Activated CD4-positive, CD25-positive, alpha-beta regulatory T cell treated with anti-CD3 and anti-CD28 coated beads, Interleukin-2, amount 50 U/mL, for 72 hours (primary cell): ENCODE measurements at places on chromosomes 2 and 18.

- DNase-seq: no peak
These were observed 10.4 kb upstream of the KCNE4 start for GRCh38 chr2:223041527-223042109.

- DNase-seq: no peak
These were observed 124.2 kb downstream of the SH3RF3 start for GRCh38 chr2:109253217-109253616.

- no peak for DNase-seq
These were observed 117.8 kb upstream of the DCC start for GRCh38 chr18:52222211-52222610.

- no peak for DNase-seq
These were observed 58.0 kb downstream of the NEDD4L start for GRCh38 chr18:58102018-58102417.

DNA sequence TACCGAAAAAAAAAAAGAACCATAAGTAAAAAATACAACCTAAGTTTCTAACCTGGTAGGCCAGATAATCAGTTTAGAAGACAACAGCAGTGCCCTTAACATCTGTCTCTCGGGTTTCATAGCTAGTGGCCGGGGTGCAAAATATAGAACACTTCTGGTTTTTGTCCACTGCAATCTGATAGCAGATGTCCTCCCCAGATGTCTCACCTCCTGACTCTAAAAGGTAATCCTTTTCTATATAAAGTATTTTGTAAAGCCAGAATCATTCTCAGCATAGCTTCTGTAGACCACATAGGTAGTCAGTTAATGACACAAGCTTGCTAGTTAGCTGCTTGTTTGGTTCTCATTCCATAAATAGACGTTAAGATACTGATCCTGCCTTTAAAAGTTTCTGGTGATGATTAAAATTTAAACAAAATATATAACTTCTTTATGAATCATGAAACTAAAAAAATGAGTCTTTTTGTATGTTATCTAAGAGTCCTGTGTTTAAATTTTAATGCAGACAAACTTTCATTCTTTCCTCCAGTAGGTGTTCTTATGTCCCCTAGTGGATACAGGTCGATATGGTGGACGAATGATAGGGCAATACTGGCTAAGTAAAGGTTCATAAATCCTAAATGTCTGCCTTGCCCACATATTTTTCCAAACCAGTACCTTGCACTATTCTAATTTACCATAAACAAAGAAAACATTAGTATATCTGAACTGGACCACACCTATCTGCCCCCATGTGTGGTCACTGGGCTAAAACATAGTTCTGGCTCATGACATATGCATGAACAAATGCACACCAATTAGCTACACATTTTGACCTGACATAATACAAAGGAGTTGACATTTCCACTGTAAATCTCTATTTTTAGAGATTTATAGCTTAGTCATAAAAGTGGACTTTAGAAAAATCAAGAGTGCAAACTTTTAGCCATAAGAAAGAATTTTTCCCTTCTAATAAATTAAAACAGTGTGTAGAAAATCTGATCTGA, 171.0 kb downstream of the SRBD1 start:
- no peak for DNase-seq

GRCh38 chr18:25518716-25519053, 166.7 kb upstream of the ZNF521 start:
- no peak for DNase-seq

DNA sequence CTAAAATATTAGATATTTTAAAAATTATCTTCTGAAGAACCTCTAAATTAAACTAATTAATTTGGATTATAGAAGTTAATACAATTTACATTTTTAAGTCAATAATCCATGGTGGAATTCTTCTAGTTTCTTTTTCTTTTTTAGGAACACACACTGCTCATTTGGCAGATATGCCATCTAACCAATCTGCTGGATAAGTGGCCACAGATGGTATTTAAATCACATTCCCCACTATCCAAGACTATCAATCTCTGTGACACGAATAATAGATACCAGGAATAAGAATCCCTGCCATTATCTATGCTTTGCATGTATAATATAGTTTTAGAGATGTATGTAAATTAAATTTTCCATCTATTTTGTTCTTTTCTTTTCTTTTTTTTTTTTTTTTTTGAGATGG, 58.5 kb downstream of the CABYR start:
- no peak for DNase-seq

DNA sequence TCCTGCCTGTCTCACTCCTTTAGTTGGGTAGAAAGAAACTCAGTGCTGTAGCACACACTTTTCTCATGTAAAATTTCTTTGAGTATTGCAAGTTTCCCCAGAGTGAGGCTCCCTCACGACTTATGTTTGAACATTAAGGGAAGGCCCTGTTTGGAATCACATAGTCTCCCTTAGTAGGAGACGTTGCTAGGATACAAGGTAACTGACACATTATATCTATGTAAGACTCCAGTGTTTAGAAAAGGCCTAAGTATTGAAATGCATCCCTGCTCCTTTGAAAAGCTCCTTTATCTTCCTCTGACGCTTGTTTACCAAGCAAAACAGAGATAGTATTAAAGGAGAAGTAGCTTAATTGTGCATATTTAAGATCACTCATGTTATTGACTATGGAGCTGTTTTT, 248.2 kb downstream of the PHLPP1 start:
- no peak for DNase-seq

DNA sequence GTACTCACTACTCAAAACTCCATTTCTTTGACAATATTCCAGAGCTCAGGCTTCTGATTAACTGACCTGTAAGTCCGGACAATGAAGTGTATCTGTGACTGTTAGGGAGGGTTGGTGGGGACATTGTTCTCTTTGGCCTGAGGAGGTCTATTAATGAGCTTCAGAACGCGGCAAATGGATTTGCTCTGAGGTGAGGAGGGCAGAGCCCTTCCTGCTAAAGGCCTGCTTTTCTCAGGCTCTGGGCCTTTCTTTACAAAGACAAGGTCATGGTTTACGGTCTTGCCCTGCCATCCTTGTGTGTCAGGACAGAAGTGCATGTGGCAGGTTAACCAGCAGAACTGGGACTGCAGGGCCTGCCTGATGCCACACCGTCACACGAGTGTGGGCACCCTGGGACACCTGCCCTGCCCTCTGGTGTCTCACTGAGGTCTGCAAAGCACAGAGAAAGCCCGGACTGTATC, 7.2 kb downstream of the ALKAL2 start:
- DNase-seq: no peak

DNA sequence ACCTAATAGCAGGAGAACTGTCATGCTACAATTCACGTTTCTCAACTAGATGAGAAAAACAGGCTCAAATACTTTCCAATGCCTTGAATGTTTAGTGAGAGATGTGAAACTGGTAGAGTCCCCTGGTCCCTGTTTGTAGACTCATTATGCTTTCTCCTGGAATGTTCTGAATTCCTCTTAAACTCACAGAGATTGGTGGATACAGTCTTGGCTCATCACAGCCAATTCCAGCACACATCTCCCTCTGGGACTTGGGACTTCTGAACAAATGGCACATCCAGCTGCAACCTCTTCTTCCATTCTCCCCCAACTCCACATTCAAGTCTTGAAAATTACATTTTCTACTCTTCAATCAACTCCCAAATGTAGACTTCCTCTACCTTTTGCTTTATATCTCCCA, 58.4 kb upstream of the NT5C1B start:
- no peak for DNase-seq

GRCh38 chr2:97714950-97715652, 1.7 kb downstream of the ZAP70 start:
- no peak for DNase-seq

- DNase-seq: no peak
These were observed 67.2 kb upstream of the OTOS start for GRCh38 chr2:240207661-240208060.

- no peak for DNase-seq
These were observed 1.6 kb downstream of the INHBB start for GRCh38 chr2:120347396-120348060.

GRCh38 chr2:114022360-114023085, 132.6 kb downstream of the ACTR3 start:
- no peak for DNase-seq

DNA sequence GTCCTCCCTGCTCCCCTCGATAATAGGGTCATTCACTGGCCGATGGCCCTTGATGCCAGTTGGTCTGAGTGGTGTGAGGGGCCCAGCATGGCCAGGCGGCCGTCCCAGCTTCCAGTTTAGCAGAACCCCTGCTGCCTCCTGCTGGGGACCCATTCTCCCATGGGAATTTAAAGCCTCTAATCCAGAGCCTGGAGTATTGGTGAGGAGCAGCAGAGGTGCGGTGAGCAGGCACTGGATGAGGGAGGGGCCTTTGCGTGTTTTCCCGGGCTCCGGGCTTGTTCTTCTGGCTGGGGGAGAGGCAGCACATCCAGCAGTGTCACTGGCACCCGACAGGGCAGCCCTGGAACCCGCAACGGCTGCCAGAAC, 17.4 kb downstream of the KCNIP3 start:
- DNase-seq: no peak

DNA sequence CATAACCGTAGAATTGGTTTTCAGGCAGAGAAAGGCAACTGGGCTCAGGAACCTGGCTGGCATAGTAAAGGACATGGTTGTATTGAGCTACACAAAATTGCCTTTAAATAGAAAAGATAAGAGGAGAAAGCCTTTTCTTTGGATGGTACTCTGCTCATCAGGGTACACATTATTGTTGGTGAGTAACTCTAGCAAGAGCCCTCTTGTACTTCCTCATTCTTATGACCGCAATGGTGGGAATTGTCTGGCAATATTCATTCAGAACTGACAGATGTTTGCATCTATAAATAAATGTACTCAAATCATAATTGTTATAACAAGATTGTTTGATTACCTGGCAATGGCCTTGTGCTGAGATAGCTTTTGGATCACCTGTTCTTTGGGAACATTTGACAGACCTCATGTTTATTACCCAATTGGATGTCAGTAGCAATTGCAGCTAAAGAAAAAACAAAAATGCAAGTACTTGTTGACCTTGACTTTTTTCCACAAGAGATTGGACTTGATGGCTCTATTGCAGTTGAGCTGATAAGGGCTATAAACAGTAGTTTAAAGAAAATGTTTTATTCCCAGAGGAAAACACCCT, 43.9 kb downstream of the MEIS1 start:
- no peak for DNase-seq

DNA sequence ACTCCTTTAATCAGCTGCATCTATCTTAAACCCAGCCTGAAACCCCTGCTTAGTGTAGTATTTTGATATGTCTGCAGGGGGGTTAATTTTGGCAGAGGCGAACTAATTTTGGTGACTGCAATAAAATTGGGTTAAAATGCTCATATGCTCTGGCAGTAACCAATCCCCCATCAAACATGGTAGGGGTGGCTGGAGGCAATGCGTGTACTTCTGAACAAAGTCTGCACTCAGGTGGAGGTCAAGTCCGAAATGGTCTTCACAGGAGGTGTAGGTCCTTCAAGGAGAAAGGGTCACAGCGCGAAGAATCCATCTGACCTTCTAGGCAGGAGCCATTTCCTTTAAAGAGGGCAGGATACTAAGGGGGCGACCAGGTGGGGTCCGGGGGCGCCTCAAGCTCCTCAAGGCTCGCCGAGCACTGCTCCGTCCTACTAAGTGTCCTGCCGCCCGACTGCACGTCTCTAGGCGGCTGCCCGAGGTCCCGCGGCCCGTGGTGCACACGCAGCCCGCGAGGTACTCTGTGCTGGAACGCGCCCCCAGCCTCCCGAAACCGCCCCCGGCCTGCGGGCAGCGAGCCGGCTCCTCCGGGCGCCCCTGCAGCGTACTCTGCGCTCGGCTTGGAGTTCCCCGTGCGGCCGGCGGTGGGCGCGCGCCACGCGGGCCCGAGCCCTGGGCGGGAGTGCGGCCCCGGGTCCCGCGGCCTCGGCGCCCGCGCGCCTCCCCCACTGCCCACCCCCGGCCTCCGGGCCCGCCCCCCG, 1.7 kb upstream of the LDLRAD4 start:
- peak; percentile 65 for DNase-seq

DNA sequence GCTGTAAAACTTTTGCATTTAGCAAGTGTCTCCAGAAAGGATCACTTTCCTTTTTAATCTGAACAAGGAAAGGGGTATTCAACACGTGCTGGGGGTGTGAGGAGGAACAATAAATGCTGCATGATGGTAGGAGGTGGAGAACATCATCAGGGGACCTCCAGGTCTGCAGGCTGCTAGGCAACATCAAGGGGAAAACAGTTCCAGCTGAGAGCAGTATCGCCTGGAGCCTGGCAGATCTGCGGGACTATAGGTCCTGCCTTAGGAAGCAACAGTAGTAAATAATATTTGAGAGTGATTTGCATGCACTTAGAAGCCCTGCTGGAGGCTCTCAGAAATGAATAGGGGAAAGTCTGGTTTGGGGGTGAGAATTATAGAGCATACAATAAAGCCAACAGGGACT, 175.6 kb downstream of the SUCLG1 start:
- no peak for DNase-seq

- no peak for DNase-seq
These were observed 157.4 kb downstream of the AFF3 start for GRCh38 chr2:99984799-99985515.

GRCh38 chr2:241036397-241036963, 38.1 kb downstream of the SNED1 start:
- DNase-seq: peak; percentile 72

DNA sequence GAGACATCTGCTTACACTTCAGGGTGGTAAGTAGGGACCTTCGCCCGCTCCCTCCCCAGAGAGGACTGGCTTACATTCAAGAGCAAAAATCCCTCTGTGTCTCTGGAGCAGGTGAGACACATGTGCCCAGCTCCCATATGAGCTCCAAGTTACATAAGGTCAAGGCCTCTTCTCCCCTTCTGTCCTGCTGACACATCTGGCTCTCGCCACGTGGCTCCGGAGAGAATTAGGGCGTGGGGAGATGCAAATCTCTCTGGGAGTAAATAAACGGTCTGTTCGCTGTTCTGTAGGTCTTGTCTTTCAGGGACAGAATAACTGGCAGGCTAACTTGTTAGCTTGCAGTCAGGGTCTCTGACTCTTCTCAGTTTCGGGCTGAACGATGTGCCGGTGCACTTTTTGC, 16.2 kb downstream of the MRO start:
- no peak for DNase-seq

DNA sequence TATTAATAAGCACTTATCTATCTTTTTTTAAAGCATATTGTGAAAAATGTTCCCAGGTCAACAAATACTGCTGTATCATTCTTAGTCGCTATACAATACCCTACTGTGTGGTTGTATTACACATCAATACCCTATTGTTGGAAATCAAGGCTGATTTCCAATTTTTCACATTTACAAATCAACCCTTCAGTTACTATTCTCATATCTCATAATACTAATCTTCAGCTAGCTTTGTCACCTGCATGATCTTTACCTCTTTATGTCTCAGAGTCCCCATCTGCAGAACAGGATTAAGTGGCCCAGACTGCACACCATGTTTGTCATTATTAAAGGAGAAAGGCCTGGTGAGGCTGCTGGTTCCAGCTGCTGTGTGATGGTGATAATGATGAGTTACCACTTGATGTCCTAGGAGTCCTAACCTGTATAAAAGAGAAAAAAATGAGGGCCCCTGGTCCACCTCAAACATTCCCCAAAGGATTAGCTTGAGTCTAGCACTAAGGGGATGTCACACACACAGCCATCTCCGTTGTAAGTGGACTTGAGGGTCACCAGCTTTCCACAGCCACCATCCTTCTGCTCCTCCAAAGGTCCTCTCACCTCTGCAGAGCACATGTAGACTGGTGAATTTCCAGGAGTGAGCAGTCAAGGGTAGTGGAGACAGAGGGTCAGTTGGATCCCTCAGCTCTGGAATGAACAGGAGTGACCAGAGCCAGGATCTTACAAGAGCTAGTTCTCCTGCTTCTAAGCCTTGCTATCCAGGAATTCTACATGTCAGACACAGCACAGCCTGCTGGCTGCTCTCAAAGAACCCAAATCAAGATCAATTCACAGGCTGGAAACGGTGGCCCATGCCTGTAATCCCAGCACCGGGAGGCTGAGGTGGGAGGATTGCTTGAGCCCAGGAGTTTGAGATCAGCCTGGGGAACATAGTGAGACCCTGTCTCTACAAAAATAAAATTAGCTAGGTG, 36.0 kb upstream of the BIN1 start:
- no peak for DNase-seq
